CD4-positive, alpha-beta T cell treated with Interleukin-4 for 1 hour (primary cell): ENCODE measurements at places on chromosomes 16 and 17.

DNA sequence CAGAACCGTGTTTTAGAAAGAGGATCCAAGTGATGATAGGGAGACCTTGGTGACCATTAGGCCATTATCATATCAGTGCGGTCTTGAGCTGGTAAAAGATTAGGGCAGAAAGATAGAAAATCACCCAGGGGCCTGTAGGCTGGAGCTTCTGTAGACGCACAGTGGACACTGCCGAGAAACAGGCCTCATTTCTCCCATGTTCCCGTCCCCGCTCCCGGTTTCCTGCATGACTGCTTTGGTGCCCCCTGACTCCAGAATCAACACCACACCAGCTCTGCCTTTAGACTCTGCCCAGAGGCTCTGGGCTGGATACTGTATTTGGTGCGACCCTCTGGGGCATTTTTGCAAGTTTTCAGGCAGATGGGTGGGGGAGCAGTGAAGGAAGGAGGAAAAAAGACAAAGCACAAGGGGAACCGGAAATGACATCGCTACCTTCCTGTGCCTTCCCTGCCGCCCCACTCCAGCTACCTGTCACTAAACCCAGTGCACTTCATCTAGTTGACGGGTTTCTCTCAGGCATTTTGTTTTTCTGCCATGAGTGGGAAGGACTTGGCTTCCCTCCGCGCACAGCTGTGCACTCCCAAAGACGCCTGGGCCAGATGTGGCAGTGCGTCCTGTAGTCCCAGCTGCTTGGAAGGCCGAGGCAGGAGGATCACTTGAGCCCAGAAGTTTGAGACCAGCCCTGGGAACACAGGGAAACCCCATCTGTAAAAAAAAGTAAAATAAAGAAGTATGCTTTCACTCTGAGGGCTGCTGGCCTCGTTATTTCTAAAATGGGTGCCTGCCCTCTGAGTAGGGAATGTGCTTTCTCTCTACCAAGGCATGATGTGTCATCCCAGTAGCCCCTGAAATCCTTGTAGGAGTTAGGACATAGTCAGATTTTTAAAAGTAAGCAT is 214.1 kb downstream of the RPTOR start:
- DNase-seq = peak; percentile 54

- no peak for DNase-seq
Measured at GRCh38 chr17:82351254-82351712, 7.8 kb upstream of the TEX19 start.

- no peak for DNase-seq
Measured at GRCh38 chr16:47972246-47972985, 183.4 kb downstream of the ABCC12 start.

DNA sequence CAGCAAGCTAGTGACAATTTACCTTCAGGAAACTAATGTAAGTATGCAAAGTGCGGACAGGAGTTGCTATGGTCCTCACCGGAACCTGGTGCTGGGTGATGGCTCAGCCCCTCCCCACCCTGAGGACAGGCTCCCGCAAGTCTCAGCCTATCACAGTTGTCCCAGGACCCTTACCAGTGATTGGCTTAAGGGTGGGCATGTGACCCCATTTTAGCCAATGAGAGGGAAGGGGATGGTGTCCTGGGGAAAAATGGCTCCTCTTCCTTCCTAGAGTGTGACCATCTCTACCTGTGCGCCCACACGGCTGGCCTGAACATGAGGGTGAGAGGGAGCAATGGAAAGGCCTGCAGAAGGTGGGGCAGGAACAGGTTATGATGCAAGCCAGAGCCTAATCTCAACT is 80.4 kb downstream of the C16orf78 start:
- DNase-seq = no peak
